ENCODE measurements at places on chromosomes 7 and 10. TPM values are rescaled to one million over a fixed set of nuclear protein-coding genes. Genes with fewer than 3 reads are reported as not detected.
A peak's percentile ranks its signal among the peaks of the same experiment; 100 is the strongest.

GRCh38 chr7:13982940-13983677 lies 6.4 kb downstream of the ETV1 start:
- DNase-seq, result peak; percentile 43
- H3K4me3 ChIP-seq, result no peak overlapping the region
- H3K4me1 ChIP-seq, result peaks cover 9% of the 10 kb centered on the region
- H3K27me3 ChIP-seq, result no peaks in the 10 kb centered on the region
- H3K36me3 ChIP-seq, result no peaks in the 10 kb centered on the region
- no peak overlapping the region for H3K27ac ChIP-seq

GRCh38 chr7:17939211-17939605 lies 1.1 kb downstream of the SNX13 start:
- H3K27ac ChIP-seq, result peak overlapping the region; percentile 95
- H3K4me1 ChIP-seq, result no peaks in the 10 kb centered on the region
- H3K4me3 ChIP-seq, result peak overlapping the region; percentile 85
- DNase-seq, result peak; percentile 45

DNA sequence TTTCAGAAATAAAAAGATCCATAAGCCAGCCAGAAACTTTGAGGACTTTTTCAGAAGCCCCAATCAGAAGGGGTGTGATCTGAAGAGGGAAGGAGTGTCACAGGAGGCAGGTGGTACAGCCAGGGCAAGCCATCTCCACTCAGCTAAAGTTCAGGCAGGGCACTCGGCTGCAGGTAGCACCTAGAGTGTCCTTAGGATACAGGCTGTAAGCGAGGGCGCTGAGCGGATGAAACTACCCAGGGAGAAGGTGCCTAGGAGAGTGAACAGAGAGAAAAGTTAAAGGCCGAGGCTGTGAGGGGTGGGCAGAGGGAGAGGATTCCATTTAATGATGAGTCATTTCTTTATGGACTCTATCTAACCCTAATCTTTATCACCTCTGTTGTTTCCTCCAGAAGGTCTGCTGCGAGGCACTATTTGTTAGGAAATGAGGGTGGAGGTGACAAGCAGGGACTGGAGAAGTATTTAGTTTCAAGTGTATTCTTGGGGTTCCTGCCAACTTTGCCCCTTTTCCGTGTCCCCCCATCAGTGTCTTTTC lies 29.8 kb upstream of the ZCCHC24 start:
- no peak overlapping the region for H3K4me3 ChIP-seq
- no peaks in the 10 kb centered on the region for H3K36me3 ChIP-seq
- no peaks in the 10 kb centered on the region for H3K27me3 ChIP-seq
- H3K27ac ChIP-seq, result no peak overlapping the region
- no peaks in the 10 kb centered on the region for H3K4me1 ChIP-seq

GRCh38 chr10:14050598-14050997 lies 280.1 kb downstream of the FRMD4A start:
- no peaks in the 10 kb centered on the region for H3K4me1 ChIP-seq
- H3K4me3 ChIP-seq, result no peak overlapping the region
- H3K27ac ChIP-seq, result no peak overlapping the region
- H3K27me3 ChIP-seq, result no peaks in the 10 kb centered on the region

The ZNF804B gene
- total RNA-seq, result not detected

GRCh38 chr7:70153933-70154332 lies 555.7 kb downstream of the AUTS2 start:
- H3K27ac ChIP-seq, result no peak overlapping the region
- DNase-seq, result no peak
- H3K36me3 ChIP-seq, result no peaks in the 10 kb centered on the region
- H3K4me1 ChIP-seq, result no peaks in the 10 kb centered on the region
- H3K4me3 ChIP-seq, result no peak overlapping the region

DNA sequence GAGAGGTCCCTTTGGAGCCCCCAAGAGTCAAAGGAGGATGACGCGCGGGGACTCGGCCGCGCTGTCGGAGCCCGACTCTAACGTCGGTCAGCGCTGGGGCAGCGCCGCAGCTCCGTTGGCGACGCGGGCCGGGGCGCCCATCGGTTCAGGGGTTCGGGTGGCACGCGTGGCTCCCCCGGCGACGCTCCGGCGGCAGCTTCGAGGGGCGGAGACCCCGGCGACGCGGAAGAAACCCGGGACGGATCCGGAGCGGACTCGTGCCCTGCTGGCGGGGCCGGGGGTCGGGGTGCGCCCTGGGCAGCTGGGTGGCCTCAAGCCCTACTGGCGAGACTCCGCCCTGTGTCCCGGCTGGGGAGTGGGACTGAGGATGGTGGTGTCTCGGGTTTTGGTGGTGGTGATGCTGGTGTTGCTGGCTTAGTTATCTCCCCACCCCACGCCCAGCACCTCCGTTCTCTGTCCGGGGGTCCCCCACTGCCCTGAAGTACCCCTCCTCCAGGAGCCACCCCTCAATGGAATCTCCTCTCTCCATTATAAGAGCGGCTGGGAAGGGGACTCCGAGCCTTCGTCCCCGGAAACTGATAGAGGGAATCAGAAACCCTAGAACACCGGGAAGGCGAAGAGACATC lies at the start of gene NAT16:
Gene NAT16 (minus strand): TSS at position 164 of the 626 bp plus-strand sequence. CDS start 5,486 bp downstream, outside the sequence.
- peaks cover 52% of the 10 kb centered on the region for H3K27me3 ChIP-seq
- no peaks in the 10 kb centered on the region for H3K36me3 ChIP-seq
- H3K4me1 ChIP-seq, result no peaks in the 10 kb centered on the region

DNA sequence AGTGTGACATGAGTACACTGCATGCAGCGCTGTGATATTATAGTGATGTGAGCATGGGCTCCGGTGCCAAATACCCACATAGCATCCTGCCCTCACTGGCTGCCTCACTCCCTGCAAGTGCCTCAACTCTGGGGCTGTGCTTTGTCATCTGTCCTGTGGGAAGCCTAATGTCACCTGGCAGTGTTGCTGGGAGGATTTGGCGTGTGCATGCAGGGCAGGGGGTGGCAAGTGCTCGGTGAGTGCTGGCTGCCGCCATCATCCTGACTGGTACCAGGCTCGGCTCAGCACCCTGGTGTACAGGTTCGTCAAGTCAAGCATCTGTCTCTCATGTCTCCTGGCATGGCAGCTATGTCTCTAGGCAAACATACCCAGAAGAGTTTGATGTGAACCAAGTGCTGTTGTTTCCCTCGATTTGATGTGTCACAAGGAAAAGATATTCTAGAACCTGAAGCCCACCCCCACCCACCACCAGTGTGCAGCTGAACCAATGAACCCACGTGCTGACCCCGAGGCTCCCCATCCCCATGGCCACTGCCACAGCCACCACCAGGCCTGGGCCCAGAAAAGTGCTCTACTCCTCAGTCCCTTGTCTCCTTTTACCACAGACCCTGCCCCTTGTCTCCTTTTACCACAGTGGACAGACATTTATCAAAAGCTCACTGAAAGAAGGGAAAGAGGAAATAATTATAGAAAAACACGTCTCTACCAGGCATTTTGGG lies 135.8 kb downstream of the MAPK8 start:
- DNase-seq, result no peak
- H3K4me1 ChIP-seq, result peaks cover 13% of the 10 kb centered on the region
- no peaks in the 10 kb centered on the region for H3K27me3 ChIP-seq

The HOXA1 gene
- total RNA-seq, result 0.50 TPM

DNA sequence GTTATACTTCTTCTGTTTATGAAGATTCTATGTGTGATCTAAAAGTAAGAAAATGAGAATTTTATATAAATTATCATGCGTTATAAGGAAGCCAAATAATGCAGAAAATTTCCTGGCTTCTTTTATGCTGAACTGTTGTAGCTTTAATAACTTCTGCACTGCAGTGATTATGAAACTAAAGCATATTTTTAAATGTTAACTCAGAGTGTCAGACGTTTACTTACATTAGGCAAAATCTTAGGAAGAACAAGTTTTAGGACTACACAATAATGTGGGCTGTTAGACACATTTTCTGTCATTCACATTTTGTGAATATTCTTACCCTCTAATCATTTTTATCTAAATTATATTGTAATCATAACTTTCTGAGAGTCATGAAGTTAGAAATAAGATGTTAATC lies 22.0 kb downstream of the GRM3 start:
- no peak overlapping the region for H3K27ac ChIP-seq
- no peaks in the 10 kb centered on the region for H3K4me1 ChIP-seq
- no peaks in the 10 kb centered on the region for H3K27me3 ChIP-seq
- H3K36me3 ChIP-seq, result no peaks in the 10 kb centered on the region

- no peaks in the 10 kb centered on the region for H3K27me3 ChIP-seq
- H3K4me1 ChIP-seq, result no peaks in the 10 kb centered on the region
- H3K4me3 ChIP-seq, result no peak overlapping the region
- H3K36me3 ChIP-seq, result no peaks in the 10 kb centered on the region
- DNase-seq, result peak; percentile 77
Measured at GRCh38 chr7:141558544-141559183, 7.5 kb downstream of the AGK start.

The SLC13A1 gene
- not detected for total RNA-seq

DNA sequence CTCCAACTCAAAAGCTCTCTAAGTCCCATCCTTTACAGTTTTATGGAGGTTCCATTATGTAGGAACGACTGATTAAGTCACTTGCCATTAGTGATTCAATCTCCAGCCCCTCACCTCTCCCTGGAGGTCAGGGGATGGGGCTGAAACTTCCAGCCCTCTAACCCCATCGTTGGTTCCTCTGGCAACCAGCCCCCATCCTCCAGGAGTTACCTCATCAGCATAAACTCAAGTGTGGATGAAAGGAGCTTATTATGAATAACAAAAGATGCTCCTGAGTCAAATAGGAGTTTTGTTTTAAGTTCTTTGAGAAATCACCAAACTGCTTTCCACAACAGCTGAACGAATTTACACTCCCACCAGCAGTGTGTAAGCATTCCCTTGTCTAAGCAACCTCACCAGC lies 494.3 kb upstream of the AUTS2 start:
- no peak for DNase-seq
- no peaks in the 10 kb centered on the region for H3K36me3 ChIP-seq

- H3K27me3 ChIP-seq, result no peaks in the 10 kb centered on the region
- H3K4me3 ChIP-seq, result no peak overlapping the region
- no peaks in the 10 kb centered on the region for H3K4me1 ChIP-seq
- no peaks in the 10 kb centered on the region for H3K36me3 ChIP-seq
Measured at GRCh38 chr7:21113609-21114415, 314.1 kb upstream of the SP4 start.

DNA sequence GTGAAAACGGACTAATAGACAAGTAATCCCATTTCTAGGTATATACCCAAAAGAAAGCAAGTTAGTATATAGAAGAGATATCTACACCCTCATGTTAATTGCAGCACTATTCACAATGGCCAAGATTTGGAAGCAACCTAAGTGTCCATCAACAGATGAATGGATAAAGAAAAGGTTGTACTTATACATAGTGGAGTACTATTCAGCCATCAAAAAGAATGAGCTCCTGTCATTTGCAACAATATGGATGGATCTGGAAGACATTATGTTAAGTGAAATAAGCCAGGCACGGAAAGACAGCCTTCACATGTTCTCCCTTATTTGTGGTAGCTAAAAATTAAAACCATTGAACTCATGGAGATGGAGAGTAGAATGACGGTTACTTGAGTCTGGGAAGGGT lies 88.2 kb downstream of the TES start:
- no peak for DNase-seq
- no peak overlapping the region for H3K4me3 ChIP-seq
- H3K27me3 ChIP-seq, result no peaks in the 10 kb centered on the region
- no peaks in the 10 kb centered on the region for H3K36me3 ChIP-seq

The INTS15 gene
- 9.0 TPM for total RNA-seq

The GJD4 gene
- 0.17 TPM for total RNA-seq

The CPVL gene
- 0.51 TPM for total RNA-seq

- H3K27ac ChIP-seq, result no peak overlapping the region
- peaks cover 6% of the 10 kb centered on the region for H3K27me3 ChIP-seq
- no peaks in the 10 kb centered on the region for H3K4me1 ChIP-seq
- no peaks in the 10 kb centered on the region for H3K36me3 ChIP-seq
- DNase-seq, result no peak
- H3K4me3 ChIP-seq, result no peak overlapping the region
Measured at GRCh38 chr7:24284699-24285506, 913 bp downstream of the NPY start.

The AKR1C8 gene
- total RNA-seq, result not detected

- H3K27ac ChIP-seq, result no peak overlapping the region
- H3K27me3 ChIP-seq, result no peaks in the 10 kb centered on the region
- H3K4me3 ChIP-seq, result no peak overlapping the region
- DNase-seq, result peak; percentile 46
Measured at GRCh38 chr7:111229181-111229740, 138.3 kb downstream of the LRRN3 start.

DNA sequence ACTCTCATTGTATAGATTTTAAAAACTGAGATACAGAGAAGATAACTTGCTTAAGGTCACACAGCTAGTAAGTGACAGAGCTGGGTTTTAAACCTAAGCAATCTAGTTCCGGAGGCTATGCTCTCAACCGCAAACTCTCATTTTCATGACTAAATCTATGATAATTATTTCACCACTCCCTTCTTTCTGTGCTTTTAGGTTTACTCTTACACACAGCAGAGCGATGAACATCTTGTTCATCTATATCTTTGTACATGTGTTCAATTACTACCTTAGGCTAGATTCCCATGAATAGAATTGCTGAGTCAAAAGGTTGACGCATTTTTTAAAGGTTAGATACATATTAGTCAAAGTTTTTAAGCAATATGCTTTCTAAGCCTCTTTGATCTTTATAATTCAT lies 154.8 kb downstream of the CHN2 start:
- H3K4me1 ChIP-seq, result no peaks in the 10 kb centered on the region
- no peak for DNase-seq
- no peaks in the 10 kb centered on the region for H3K27me3 ChIP-seq
- no peak overlapping the region for H3K27ac ChIP-seq
- H3K36me3 ChIP-seq, result no peaks in the 10 kb centered on the region
